ENCODE measurements at places on chromosomes 5 and 9.

GRCh38 chr5:79612667-79613198 is 492 bp downstream of the TENT2 start:
- H3K4me3 ChIP-seq: peak overlapping the region; percentile 91
- DNase-seq: no peak

- peaks cover 8% of the 10 kb centered on the region for H3K36me3 ChIP-seq
- H3K27me3 ChIP-seq: no peaks in the 10 kb centered on the region
- DNase-seq: no peak
- H3K4me1 ChIP-seq: peaks cover 79% of the 10 kb centered on the region
- peak overlapping the region; percentile 20 for H3K4me3 ChIP-seq
These were observed 16.4 kb downstream of the TENT4A start for GRCh38 chr5:6729386-6730310.

DNA sequence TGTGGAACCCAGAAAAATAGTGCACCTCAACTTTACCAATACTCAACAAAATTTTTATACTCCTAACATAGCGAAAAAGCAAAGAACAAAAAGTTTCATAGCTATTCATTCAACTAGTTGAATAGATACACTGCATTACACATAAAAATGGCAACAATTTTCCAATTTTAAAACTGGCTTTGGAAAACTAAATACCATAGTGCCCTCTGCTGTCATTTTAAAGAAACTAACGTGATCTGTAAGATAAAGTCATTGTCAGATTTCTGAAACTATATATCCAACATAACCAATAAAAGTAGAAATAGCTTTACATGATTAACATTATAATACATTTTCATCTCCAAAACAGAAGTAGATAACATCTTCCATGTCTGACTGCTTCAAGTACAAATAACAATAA is 31.6 kb downstream of the DTWD2 start:
- H3K27ac ChIP-seq: no peak overlapping the region
- H3K4me1 ChIP-seq: no peaks in the 10 kb centered on the region
- DNase-seq: no peak

DNA sequence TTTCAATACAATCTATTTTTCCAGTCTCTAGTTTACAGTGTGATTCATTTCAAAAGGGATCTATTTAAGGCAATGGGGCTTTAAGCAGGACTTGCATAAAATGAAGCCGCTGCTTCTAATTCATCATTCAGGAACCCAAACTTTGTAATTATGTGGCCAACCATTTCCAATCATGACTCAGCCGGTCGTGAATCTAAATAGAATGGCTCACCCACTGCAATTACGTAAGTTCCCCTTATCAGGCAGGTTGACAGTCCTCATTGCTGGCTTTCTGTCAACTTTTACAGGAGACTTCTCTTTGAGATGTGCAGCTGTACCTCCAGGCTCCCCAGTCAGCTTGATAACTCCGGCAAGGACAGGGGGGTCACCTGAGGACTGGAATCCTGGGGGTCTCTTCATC is 152.8 kb upstream of the DAP start:
- H3K4me1 ChIP-seq: no peaks in the 10 kb centered on the region
- no peaks in the 10 kb centered on the region for H3K36me3 ChIP-seq
- no peak for DNase-seq
- peaks cover 10% of the 10 kb centered on the region for H3K27me3 ChIP-seq
- H3K27ac ChIP-seq: no peak overlapping the region
- H3K4me3 ChIP-seq: no peak overlapping the region

GRCh38 chr5:67879620-67880510 is 335.7 kb upstream of the PIK3R1 start:
- peaks cover 2% of the 10 kb centered on the region for H3K27me3 ChIP-seq
- H3K4me3 ChIP-seq: no peak overlapping the region
- no peak for DNase-seq
- H3K27ac ChIP-seq: no peak overlapping the region
- H3K4me1 ChIP-seq: no peaks in the 10 kb centered on the region
- no peaks in the 10 kb centered on the region for H3K36me3 ChIP-seq

DNA sequence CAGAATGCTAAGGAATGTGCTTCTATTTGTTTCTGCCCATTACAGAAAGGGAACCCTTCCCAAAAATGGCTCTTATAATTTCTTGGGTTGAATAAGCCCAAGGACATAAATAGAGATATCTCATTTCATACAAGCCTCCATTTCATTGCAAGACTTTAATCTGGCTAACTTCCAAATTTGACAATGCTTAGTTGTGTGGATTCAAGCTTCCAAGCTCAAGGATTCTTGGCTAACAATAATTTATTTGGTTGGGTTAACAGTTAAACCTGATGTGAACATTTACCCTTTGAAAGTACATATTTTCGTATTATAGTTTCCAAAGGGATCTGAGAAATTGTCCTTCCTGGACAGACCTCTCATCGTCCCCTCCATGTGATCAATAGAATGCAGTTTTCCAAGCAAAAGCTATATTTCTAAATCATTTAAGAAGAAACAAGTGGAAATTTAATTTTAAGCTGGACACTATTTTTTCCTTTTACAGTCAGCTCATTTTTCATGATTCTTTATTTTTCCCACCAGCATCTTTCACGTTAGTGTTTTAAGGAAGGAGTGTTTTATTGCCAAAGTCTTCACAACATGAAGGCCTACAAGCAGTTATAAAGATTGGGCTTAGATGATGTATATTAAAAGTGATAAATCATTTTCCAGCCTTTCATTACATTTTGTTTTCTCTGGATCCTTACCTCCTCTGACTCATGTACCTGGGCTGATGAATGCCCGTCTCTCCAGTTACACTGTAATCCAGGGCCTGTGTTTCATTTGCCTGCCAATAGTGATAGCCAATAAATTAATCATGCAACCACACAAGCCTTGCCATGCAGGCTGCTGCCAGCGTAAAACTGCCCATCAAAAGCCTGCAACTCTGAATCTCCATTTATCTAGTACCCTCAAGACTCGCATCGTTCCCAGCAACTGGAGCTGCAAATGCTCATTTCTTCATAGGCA is 176.7 kb downstream of the NTRK2 start:
- H3K27me3 ChIP-seq: peaks cover 5% of the 10 kb centered on the region
- H3K36me3 ChIP-seq: no peaks in the 10 kb centered on the region
- no peaks in the 10 kb centered on the region for H3K4me1 ChIP-seq
- H3K27ac ChIP-seq: no peak overlapping the region
- no peak for DNase-seq
- no peak overlapping the region for H3K4me3 ChIP-seq

DNA sequence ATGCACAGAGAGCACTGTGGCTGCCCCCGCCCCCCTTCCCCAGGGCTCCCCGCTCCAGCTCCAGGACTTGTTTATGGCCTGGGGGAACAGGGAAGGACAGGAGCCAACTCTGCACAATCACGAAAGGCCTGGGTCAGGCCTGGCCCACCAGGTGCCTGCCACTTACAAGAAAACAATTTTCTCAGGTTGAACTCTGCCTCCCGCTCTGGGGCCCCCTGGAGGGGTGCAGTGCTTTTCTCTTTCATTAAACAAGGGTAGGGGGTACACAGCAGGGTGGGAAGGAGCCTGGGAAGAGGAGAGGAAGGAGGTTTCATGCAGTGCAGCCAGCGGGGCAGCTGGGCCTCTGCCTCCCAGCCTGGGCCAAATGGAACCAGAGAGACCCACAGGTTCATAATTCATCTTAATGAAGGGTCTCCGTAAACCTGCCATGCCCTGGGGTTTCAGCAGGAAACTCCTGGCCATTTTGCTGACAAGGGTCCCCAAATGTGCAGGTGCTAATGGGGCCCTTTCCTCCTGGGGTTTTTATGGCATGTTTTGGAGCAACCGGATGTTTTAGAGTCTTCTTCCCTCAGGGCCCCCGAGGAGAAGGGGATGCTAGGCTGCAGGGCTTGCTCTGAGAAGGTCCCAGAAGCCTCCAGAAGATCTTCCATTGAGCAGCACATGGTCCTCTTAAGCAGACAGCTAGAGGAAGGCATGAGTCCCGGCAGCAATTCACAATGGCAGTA is 219.8 kb downstream of the SLIT3 start:
- H3K27ac ChIP-seq: no peak overlapping the region
- no peak for DNase-seq
- no peaks in the 10 kb centered on the region for H3K36me3 ChIP-seq
- peaks cover 4% of the 10 kb centered on the region for H3K27me3 ChIP-seq
- no peaks in the 10 kb centered on the region for H3K4me1 ChIP-seq

DNA sequence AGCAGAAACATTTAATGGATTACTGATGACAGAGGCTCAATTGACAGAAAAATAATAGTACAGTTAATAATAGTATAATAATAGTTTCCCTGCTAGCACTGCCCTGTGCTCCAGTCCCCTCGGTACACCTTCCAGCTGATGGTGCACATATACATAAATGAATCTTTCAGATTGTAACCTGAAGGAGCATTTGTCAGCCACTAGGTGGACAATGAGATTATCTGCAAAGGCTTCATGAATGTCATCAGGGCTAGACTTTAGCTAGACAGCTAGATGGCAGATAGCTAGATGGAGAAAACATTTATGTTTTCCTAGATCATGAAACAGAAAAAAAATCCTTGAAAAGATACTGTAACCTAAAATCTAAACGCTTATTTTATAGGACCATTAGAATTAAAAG is 304.4 kb upstream of the SMC2 start:
- DNase-seq: no peak
- H3K36me3 ChIP-seq: no peaks in the 10 kb centered on the region
- no peak overlapping the region for H3K27ac ChIP-seq
- no peaks in the 10 kb centered on the region for H3K4me1 ChIP-seq

GRCh38 chr9:105444130-105444529 is 3.7 kb upstream of the FSD1L start:
- H3K4me1 ChIP-seq: peaks cover 14% of the 10 kb centered on the region
- no peak for DNase-seq
- H3K4me3 ChIP-seq: no peak overlapping the region
- no peak overlapping the region for H3K27ac ChIP-seq
- no peaks in the 10 kb centered on the region for H3K36me3 ChIP-seq

- peak; percentile 32 for DNase-seq
- peaks cover 22% of the 10 kb centered on the region for H3K4me1 ChIP-seq
- H3K4me3 ChIP-seq: no peak overlapping the region
- peaks cover 2% of the 10 kb centered on the region for H3K27me3 ChIP-seq
- peak overlapping the region; percentile 15 for H3K27ac ChIP-seq
These were observed 47.0 kb upstream of the PLIN2 start for GRCh38 chr9:19174127-19174912.

- peaks cover 15% of the 10 kb centered on the region for H3K36me3 ChIP-seq
- H3K27me3 ChIP-seq: no peaks in the 10 kb centered on the region
- H3K4me3 ChIP-seq: no peak overlapping the region
These were observed 28.1 kb downstream of the FAM114A2 start for GRCh38 chr5:154010660-154011059.

GRCh38 chr5:57753446-57753845 is 270.8 kb upstream of the ACTBL2 start:
- DNase-seq: no peak
- H3K4me3 ChIP-seq: no peak overlapping the region
- no peak overlapping the region for H3K27ac ChIP-seq

- DNase-seq: no peak
- H3K36me3 ChIP-seq: no peaks in the 10 kb centered on the region
- no peaks in the 10 kb centered on the region for H3K4me1 ChIP-seq
- no peak overlapping the region for H3K4me3 ChIP-seq
These were observed 14.6 kb upstream of the HABP4 start for GRCh38 chr9:96435345-96435744.

- H3K4me3 ChIP-seq: peak overlapping the region; percentile 92
- H3K27me3 ChIP-seq: no peaks in the 10 kb centered on the region
- no peak for DNase-seq
- peaks cover 34% of the 10 kb centered on the region for H3K4me1 ChIP-seq
- H3K27ac ChIP-seq: peak overlapping the region; percentile 96
These were observed 554 bp downstream of the RPS23 start for GRCh38 chr5:82277613-82277986.

GRCh38 chr9:128127568-128127989 is at the start of gene PTGES2:
Gene PTGES2 (minus strand): TSS chr9:128127729. CDS start chr9:128127717, 12 bp downstream.
- H3K36me3 ChIP-seq: peaks cover 4% of the 10 kb centered on the region
- peak; percentile 80 for DNase-seq
- peak within 1 kb of the TSS; percentile 90 for H3K4me3 ChIP-seq
- peaks cover 34% of the 10 kb centered on the region for H3K4me1 ChIP-seq
- H3K27ac ChIP-seq: peak within 1 kb of the TSS; percentile 99

- H3K36me3 ChIP-seq: no peaks in the 10 kb centered on the region
- H3K27ac ChIP-seq: no peak overlapping the region
- peak; percentile 7 for DNase-seq
- H3K4me3 ChIP-seq: no peak overlapping the region
- peaks cover 22% of the 10 kb centered on the region for H3K4me1 ChIP-seq
- H3K27me3 ChIP-seq: no peaks in the 10 kb centered on the region
These were observed 192.4 kb downstream of the HSPA4 start for GRCh38 chr5:133244242-133244641.
